A549 treated with RU486 at 1 μM for 4 hours (cell line): ENCODE measurements at places on chromosomes 5 and 9. TPM values are rescaled to one million over a fixed set of nuclear protein-coding genes. Genes with fewer than 3 reads are reported as not detected.

SKIC3 gene
- total RNA-seq, result 12.6 to 22.3 TPM (median 21.6 TPM) in 5 replicates

LNPEP gene
- 3.7 to 7.7 TPM (median 7.3 TPM) in 5 replicates for total RNA-seq

FOXD4L5 gene
- 0.05 to 0.10 TPM in 2 of 5 replicates, not detected in the others for total RNA-seq

NKD2 gene
- 8.7 to 14.0 TPM (median 12.2 TPM) in 5 replicates for total RNA-seq

CSF1R gene
- 0.05 to 0.33 TPM (median 0.21 TPM) in 4 of 5 replicates, not detected in the other for total RNA-seq

PPP3R2 gene
- total RNA-seq, result not detected in 5 replicates

LCN15 gene
- not detected in 5 replicates for total RNA-seq

VAV2 gene
- 33.3 to 44.1 TPM (median 39.3 TPM) in 5 replicates for total RNA-seq

CATSPER3 gene
- total RNA-seq, result 0.19 to 0.67 TPM (median 0.46 TPM) in 5 replicates

ARHGEF28 gene
- total RNA-seq, result 12.0 to 15.9 TPM (median 15.0 TPM) in 5 replicates

MYOT gene
- not detected in 5 replicates for total RNA-seq

SHROOM1 gene
- 6.0 to 11.4 TPM (median 9.4 TPM) in 5 replicates for total RNA-seq

WWC1 gene
- 79.0 to 99.0 TPM (median 93.5 TPM) in 5 replicates for total RNA-seq

IL5 gene
- not detected in 5 replicates for total RNA-seq

HIGD2A gene
- 241 to 283 TPM (median 256 TPM) in 5 replicates for total RNA-seq

TTF1 gene
- 14.6 to 18.1 TPM (median 17.0 TPM) in 5 replicates for total RNA-seq

ENTPD8 gene
- total RNA-seq, result 0.15 to 0.31 TPM (median 0.20 TPM) in 5 replicates

SPATA31A3 gene
- total RNA-seq, result not detected in 5 replicates

BARHL1 gene
- total RNA-seq, result not detected in 5 replicates

EPB41L4B gene
- 7.4 to 11.4 TPM (median 10.8 TPM) in 5 replicates for total RNA-seq

GABRA6 gene
- total RNA-seq, result not detected in 5 replicates

GLDC gene
- 12.1 to 13.3 TPM (median 12.9 TPM) in 5 replicates for total RNA-seq

NR5A1 gene
- 0.03 to 0.05 TPM in 2 of 5 replicates, not detected in the others for total RNA-seq

CAVIN4 gene
- 0.26 to 0.56 TPM (median 0.54 TPM) in 5 replicates for total RNA-seq

IFNA21 gene
- total RNA-seq, result not detected in 5 replicates

SLC23A1 gene
- 0.87 to 1.6 TPM (median 1.3 TPM) in 5 replicates for total RNA-seq

FGFR4 gene
- total RNA-seq, result 15.9 to 24.1 TPM (median 23.2 TPM) in 5 replicates

ORM1 gene
- 0.35 TPM in 1 of 5 replicates, not detected in the others for total RNA-seq

IFNK gene
- total RNA-seq, result not detected in 5 replicates

RASEF gene
- 6.8 to 9.7 TPM (median 9.6 TPM) in 5 replicates for total RNA-seq

NME5 gene
- total RNA-seq, result not detected in 5 replicates

CARTPT gene
- not detected in 5 replicates for total RNA-seq

TPPP gene
- 4.2 to 5.8 TPM (median 5.6 TPM) in 5 replicates for total RNA-seq

CTXN3 gene
- total RNA-seq, result not detected in 5 replicates

SETD9 gene
- total RNA-seq, result 4.8 to 7.2 TPM (median 5.7 TPM) in 5 replicates

TOR1B gene
- 20.0 to 25.3 TPM (median 24.0 TPM) in 5 replicates for total RNA-seq
